SIG-M5 (cell line): ENCODE measurements at places on chromosomes 11 and 22.

- DNase-seq, result no peak
Observed at GRCh38 chr11:103488031-103488461, 378.8 kb downstream of the DYNC2H1 start.

DNA sequence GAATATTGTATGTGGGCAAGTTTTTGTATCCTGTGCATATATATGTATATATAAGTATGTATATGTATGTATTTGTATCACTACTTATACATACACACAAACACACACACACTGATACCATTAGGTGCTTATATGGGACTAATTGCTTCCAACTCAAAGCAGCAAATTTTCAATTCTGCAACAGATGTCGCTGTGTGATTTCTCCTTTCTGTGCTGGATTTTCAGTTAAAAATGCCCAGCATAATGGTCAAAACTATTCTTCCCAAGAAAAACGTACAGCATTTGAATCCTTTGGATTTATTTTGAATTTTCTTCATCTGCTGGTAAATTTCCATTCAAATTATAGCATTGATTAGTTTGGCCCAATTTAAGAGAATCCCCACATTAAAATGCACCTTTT is 4.3 kb downstream of the CADM1 start:
- no peak for DNase-seq

GRCh38 chr11:78801161-78801884 is 226.7 kb upstream of the NARS2 start:
- DNase-seq, result no peak

- DNase-seq, result no peak
Observed at GRCh38 chr11:79028225-79028624, 412.6 kb downstream of the TENM4 start.

DNA sequence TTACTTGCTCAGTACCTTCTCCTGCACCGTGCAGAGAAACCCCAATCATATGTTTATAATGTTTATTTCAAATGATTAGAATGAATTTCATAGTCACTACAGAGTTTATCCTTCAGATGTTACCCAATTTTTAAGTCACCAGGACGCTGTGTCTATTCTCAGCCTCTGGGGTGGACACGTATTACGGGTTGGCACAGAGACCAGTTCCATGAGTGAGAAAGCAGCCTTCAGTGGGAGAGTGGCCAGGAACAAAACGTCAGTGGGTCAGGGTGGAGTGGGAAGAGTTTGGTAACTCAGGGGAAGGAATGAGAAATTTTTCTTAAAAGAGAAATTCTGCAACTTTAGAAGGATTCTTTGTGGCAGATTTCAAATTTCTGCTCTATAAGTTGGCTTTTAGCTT is 77.1 kb upstream of the MTMR2 start:
- DNase-seq, result no peak
